ENCODE measurements at places on chromosomes 12 and 14.

- no peak for DNase-seq
Measured at GRCh38 chr12:77437206-77437605, 371.8 kb upstream of the E2F7 start.

- no peak for DNase-seq
Measured at GRCh38 chr12:14962797-14963196, 1.4 kb upstream of the ARHGDIB start.

DNA sequence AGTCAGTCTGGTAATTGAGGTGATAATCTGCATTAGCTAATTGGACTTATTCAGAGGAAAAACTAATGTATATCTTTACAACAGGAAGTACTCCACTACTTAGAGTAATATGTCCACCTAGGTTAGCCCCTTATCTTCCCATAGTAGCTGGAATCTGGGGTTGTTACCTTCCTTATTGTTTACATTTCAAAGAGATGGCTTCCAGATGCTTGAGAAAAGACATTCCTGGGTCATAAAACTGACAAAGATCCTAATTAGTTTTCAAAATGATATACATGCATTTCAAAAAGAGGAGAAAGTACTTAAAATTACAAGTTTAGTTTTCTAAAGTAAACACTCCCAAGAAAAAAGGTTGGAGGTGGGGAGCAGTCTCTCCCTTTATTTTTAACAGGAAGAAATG lies 78.1 kb downstream of the RPL10L start:
- no peak for DNase-seq

- DNase-seq = peak; percentile 75
Measured at GRCh38 chr12:46372544-46373300, at the start of gene SLC38A2. Gene SLC38A2 (minus strand): TSS chr12:46372773. CDS start chr12:46371293, 1,480 bp downstream.

DNA sequence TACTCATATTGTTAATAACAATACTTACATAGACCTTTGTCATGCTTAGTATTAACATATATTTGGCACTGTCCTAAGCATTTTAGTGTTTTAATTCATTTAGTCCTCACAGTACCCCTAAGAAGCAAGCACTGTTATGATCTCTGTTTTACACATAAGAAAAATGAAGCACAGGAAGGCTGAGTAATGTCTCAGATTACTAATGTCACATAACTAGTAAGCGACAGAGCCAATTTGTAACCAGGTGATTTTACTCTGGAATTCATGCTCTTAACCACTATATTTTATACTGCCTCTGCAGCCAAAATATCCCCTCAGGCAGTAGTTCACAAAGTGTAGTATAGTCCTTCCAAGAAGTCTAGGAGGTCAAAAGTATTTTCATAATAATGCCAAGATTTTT lies 20.3 kb downstream of the TMEM253 start:
- DNase-seq = no peak

- DNase-seq = no peak
Measured at GRCh38 chr12:76055393-76055792, 23.8 kb upstream of the PHLDA1 start.

GRCh38 chr14:33948145-33948868 lies 2.6 kb downstream of the EGLN3 start:
- DNase-seq = no peak

DNA sequence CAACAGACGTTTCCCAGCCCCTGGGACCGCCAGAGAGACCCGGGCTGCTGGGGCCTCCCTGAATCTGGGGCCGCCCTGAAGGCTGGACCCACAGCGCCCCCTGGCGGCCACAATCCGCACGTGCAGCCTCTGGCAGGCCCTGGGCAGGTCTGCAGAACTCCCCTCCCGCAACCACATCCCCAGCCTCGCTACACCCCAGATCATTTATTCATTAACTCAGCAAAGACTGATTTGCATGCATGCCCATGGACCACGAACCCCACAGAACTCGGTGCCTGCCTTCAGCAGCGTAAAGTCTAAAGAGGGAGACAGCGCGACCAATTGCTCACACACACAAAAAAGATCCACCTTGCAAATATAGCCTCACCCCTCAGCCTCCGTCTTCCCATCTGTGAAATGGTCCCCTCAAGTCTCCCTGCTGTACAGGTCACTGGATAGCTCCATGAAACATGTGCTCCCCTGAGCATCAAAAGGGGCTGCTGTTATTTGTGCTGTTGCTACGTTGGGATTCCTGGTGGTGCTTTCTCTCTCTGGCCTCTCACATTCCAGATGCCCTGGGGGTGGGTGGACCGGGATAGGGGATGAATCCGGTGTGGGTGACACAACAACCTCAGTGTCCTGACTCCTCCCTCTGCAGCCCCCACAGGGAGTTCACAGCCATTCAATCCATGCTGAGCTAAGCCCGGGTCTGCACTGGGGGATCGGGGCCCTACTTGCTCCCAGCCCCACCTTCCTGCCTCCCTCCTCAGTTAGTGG lies 96.4 kb downstream of the SCARB1 start:
- peak; percentile 56 for DNase-seq

- no peak for DNase-seq
Measured at GRCh38 chr12:94265966-94266745, 117.8 kb downstream of the PLXNC1 start.

DNA sequence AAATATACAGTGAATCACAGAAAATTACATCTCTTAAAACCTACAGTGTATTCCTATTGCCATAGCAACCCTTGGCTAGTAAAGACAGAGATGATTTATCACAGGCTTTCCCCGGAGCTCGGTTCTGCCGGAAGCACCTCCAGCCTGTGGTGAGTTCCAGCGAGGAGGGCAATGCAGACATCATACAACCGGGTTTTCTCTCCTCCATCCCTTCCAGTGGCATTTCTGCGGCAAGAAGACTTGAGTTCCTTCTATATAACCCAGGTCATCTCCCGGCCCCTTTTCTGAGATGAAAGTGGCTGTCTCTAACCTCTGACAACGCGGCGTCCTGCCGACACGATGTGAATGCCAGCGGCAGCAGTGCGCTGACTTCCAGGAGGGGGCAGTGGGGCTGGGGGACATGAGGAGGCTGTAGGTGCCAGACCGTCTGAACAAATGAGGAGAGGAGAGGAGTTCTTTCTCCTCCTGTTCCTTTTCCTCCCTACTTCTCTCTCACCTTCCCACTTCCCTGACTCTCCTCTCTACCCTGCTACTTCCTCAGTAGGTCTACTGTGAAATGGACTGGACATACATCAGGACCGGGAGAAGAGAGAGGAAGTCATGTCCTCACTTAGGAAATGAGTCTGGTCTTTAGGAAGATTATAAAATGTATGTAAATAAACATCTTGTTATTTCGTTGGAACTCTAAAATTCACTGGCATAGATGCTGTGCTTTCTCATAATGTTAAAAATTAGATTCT lies 68.6 kb upstream of the MAX start:
- DNase-seq = no peak

- no peak for DNase-seq
Measured at GRCh38 chr14:65320661-65321308, 91.7 kb upstream of the FUT8 start.

GRCh38 chr14:62956413-62956812 lies 88.8 kb downstream of the KCNH5 start:
- DNase-seq = no peak

DNA sequence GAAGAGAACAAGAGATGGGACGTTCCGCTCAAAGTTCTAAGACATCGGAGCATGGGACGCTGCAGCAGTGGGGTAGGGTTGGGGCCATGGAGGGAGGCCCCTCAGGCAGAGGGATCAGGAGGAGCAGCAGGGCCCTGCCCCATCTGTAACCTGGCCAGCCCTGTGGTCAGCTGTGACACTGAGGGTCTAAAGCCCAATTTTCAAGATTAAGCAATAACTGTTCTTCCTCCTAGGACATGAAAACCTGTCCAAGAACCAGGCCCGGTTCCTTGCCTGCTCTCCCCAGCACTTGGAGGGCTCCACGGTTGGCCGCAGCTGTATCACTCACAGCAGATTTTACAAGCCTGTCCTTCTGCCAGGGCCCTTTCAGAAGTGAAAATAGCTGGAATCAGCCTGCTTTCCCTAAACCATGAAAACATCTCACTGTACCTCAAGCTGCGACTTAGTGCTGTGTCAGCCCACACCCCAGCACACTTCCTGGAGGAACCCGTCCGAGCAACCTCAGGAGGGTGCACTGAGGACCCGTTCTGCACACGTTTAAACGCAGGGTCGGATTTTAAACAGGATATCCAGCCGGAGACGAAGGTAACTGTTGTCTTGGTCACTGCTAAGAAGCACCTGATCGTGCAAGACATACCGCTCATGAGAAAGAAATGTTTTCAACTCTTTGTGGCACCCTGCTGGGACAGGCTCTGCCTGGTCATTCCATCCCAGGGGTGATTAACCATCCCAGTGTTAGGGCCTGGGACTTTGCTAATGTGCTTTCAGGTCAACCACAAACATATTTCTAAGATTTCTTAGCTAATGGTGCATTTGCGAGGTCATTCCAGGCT lies 201.9 kb upstream of the DIO3 start:
- no peak for DNase-seq

- no peak for DNase-seq
Measured at GRCh38 chr12:131115766-131116467, 162.2 kb downstream of the ADGRD1 start.

- DNase-seq = no peak
Measured at GRCh38 chr12:1918884-1919236, 408 bp upstream of the CACNA2D4 start.

GRCh38 chr12:2185751-2186341 lies 133.1 kb downstream of the CACNA1C start:
- DNase-seq = no peak

DNA sequence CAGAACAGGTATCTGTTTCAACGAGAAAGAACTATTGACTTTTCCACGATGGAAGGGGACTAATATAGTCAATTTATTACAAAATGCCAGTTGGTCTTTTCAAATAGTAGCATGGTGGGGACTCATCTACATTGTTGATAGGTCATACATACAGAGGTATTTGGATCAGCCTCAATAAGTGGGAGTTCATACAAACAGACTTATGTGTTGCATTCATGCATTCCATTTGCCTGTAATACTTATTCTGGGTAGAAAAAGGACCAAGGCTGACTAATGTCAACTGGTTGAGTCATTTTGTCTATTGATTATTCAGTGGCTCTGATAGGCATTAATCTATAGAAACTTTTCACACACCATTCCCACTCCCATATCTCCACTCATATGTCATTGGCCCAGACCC lies 41.5 kb upstream of the GLIPR1 start:
- DNase-seq = no peak

GRCh38 chr12:13436182-13436581 lies 239.7 kb downstream of the EMP1 start:
- no peak for DNase-seq

- no peak for DNase-seq
Measured at GRCh38 chr12:120257041-120257821, 8.3 kb downstream of the PXN start.

- no peak for DNase-seq
Measured at GRCh38 chr12:41193311-41193710, 5.2 kb downstream of the PDZRN4 start.

DNA sequence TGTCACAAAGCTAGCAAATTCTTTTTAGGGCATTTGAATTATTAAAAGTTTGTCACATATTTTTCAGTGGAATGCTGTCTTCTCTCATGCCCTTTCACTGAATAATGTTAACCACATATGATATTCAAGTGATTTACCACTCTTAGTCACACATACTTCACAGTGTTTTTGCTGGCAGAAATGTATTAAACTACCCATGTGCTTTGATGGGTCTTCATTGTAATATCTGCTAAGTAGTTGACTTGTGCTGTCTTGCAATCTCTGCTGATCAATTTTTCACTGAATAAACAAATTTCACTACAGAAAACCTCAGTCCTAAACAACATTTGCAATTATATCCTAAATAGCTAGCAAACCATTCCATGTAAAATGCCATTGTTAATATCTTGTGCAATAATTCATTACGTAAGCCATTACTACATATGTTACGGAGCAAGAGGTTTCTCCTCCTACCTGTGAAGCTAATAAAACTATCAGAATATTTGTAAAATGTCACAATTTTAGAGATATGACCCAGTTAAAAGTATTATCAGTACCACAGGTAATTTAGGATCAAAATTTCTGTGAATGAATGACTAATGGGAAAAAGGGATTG lies 64.6 kb upstream of the LMO3 start:
- DNase-seq = no peak

DNA sequence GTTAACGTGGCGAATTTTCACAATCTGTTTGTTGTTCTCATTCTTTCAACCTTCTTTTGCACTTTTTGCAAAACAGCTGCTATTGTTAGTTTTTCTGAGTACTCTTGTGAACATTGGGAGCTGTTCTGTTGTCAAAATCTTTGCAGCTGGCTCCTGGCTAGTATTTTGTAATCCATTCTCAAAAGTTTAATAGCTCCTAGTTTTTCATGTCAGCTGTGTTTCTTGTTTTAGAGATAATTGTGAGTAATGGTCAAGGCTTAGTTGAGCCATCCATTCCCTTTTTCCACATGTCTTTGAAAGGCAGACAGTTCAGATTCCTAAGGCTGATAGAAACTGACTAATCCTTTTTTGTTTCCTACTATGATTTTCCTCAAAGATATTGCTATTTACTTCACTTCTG lies 39.1 kb upstream of the CRADD start:
- DNase-seq = no peak

GRCh38 chr14:37968664-37969240 lies 239.0 kb upstream of the SSTR1 start:
- DNase-seq = no peak

- DNase-seq = no peak
Measured at GRCh38 chr14:53491256-53491883, 338.2 kb upstream of the DDHD1 start.

DNA sequence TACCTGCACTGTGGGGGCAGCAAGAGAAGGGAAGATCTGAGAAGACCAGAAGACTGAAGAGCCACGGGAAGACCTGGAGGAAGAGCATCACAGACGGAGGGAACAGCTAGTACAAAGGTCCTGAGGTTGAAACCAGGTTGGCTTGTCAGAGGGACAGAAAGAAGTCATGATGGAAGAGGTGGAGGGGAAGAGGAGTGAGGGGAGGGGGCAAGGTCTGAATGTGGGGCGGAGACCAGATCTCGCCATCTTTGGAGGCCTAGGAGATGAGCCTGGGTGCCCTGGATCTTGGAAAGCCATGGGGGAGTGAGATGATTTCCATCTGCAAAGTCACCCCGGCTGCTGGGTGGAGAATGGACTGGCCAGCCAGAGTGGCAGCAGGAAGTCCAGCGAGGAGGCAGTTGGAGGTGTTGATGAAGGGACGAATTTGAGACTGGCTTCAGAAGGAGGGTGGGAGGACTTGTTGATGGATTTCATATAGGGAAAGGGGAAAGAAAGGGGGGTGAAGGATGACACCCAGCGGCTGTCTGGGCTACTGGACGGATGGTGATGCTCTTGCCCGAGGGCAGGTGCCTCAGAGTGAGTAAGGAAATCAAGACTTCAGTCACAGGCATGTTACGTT lies 14.6 kb upstream of the UBC start:
- DNase-seq = no peak

GRCh38 chr14:75879031-75879430 lies 102.8 kb downstream of the TGFB3 start:
- DNase-seq = no peak

- DNase-seq = no peak
Measured at GRCh38 chr12:53726341-53726740, 911 bp downstream of the CALCOCO1 start.

Data from CMK (cell line).